Fibroblast of skin of right quadriceps (primary cell): ENCODE measurements at places on chromosomes 11 and 22.

DNA sequence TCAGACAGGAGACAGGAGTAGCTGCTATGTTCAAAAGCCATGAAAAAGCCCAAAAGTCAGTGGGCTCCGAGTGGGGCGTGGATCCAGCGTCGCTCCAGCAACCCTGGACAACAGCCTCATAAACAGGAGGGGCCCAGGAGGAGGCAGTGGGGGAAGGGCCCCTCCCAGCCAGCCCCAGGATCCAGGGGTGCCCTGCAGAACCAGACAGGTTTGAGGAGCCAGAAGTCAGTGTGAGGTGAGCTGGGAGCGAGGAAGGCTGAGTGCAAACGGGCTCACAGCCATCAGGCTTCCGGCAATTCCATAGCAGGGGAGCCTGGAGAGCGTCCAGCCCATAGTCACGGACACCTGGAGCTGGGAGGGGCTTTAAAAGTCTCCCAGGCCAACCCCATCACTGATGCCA lies 217.7 kb downstream of the MN1 start:
- DNase-seq: no peak

DNA sequence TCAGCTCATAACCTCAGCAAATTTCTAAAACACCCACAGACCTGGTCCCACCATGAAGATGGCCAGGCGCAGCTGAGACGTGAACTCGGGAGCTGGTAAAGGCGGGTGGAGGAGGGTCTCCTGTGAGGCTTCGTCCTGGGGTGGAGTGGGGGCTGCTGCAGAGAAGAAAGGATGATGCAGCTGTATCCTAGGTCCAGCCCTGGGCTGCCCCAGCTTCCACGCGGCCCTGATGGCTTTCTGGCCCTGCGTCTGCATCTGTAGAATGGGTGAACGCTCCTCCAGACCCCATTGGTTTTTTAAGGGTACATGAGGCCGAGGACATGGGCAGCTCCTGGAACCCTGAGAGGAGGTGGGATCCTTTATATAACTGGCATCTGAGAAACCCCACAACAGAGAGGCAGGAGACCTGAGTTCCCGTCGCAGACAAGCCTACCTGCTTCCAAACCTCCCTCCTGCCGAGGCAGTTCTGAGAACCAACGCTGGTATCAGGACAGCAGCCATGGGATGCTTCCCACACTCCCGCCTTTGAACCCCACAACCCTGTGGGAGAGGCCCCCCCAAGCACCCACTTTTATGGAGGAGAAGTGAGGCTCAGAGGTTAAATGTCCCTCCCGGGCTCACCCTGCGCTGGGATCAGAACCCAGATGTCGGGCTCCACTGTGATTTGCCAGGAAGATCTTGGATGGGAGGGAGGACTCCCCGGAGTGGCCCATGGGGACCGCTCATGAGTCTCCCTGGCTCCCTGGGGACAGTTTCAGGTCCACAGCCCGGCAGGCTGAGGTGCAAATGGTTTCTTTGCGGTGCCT lies 55.2 kb upstream of the FGF3 start:
- no peak for DNase-seq

GRCh38 chr11:117752721-117753237 lies 44.2 kb downstream of the DSCAML1 start:
- DNase-seq: no peak

DNA sequence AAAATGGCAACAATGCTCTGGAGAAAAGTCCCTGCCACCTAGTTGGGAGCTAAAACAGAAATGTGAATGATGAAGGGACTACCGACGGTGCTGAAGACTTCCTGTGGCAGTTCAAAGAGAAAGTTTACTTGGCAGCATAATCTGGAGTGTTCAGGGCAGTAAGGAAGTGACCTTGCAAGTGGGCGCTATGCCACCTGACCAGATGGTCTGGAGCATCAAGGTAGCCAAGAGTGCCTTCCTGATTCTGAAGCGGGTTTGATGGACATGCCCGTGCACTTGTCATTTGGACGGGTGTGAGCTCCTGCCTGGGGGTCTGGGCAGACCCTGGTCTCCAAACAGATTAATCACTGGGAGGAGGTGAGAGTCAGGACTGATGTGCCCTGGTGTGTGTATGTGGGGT lies 1.8 kb upstream of the SNX19 start:
- no peak for DNase-seq

DNA sequence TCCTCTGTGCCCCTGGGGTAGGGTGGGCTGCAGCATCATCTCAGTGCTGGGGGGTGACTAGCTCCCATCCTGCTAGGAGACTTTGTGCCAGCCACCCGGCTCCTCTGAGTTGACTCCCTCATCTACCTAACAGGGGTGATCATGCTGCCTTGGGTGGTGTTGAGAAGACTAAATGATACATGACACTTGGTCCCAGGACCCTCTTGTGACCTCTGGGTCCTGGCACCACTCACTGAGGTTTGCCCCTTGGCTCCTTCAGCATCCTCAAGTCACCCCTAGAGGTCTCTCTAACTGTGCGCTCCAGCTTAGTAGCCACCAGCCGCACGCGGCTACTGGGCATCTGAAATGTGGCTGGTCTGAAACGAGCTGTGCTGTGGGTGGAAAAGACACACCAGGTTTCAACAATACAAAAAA lies 72.1 kb downstream of the LRRC32 start:
- peak; percentile 55 for DNase-seq

DNA sequence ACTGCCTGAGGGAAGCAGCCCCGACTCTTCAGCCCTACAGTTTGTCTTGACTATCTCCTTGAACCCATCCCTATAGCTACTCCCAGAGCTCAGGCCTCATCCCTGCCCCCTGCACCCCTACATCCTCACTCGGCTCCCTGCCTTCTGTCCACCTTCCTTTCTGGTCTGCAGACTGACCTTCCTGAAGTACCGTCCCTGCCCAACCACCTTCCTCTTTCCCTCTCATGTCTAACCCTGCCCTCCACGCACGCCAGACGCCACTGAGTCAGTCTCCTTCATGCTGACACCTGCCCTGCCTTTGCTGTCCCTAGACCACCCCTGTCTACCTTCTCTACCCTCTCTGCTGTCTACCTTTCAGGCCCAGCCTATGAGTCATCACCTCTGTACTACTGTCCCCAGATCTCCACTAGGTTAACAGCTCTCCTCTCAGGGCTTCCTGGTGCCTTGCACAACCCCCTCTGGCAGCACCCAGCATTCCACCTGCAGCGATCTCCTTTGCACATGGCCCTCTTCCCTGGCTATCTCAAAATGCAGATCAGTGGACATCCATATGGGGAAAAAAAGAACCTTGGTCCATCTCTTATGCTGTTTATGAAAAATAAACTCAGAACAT lies 8.9 kb downstream of the KCTD21 start:
- no peak for DNase-seq

DNA sequence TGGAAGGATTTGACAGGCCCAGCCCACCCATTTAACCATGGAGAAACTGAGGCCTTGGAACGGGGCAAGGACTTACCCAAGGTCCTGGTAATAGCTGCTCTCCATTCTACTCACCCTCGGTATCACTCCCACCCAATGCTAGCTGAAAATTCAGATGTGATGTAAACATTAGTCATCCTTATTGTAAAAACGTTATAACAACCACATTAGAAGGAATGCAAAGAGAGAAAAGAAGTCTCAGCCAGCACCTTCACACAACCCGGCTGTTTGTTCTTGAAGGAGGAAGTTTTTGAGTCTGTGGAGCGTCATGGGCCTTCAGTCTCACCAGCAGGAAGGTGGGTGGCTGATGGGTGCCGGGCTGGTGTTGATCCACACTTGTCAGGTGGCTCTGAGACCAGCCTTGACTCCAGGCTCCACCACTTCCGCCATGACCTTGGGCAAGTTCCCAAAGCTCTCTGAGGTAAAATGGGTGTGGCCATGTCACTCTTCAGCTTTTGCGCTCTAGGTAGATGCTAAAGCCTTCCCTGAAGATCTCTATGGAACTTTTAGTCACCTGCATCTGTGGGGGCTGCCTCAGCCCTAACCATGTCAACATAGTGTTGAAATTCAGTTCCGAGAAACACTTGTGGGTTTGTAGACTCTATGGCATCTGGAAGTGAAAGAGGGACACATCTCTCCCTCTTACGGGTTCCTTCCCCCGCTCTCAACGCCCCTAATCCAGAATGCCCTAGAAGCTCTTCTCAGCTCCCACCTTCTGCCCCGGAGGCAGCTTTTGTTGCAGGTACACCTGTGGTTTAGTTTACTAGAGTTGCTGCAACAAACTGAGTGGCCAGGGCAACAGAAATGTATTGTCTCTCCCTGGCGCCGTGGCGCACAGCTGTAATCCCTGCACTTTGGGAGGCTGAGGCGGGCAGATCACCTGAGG lies 14.8 kb downstream of the CD6 start:
- DNase-seq: peak; percentile 49

DNA sequence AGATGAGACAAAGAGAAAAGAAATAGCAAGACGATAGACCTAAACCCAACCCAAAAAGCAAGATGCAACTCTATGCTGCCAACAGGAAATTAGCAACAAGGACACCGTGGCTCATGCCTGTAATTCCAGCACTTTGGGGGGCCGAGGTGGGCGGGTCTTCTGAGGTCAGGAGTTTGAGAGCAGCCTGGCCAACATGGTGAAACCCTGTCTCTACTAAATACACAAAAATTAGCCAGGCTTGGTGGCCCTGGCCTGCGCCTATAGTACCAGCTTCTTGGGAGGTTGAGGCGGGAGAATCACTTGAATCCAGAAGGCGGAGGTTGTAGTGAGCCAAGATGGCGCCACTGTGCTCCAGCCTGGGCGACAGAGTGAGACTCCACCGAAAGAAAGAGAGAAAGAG lies 24.3 kb upstream of the IL10RA start:
- DNase-seq: no peak

DNA sequence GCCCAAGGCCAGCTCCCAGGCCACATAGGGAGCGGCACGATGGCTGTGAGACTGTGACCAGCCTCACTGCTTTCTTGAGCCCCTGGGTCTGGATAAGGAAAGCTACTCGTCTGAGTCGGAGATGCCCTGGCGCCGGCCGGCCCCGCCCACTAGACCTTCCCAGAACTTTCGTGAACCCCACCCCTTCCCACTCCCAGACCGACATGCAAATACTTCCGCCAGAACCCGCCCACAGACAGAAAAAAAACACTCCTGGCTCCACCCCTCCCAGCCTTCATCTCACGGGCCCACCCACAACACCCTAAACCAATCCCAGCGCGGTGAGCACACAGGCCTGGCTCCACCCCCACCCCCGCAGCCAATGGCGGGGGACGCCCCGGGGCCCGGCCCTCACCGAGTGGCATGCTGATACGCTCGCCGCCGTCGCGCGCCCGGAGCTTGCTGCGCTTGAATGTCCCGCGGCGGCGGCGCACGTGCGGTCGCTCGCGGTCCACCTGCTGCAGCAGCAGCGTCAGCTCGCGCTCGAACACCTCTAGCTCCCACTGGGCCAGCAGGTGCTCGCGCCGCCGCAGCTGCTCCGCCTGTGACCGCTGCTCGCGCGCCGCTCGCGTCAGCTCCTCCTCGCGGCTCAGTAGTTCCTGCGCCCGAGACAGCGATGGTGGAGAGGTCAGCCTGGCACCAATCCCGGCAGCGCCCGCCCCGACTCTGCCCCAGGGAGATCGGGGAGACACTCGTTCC lies 7.0 kb downstream of the MAP3K11 start:
- peak; percentile 97 for DNase-seq

GRCh38 chr22:40387746-40388145 lies 17.4 kb downstream of the SGSM3 start:
- no peak for DNase-seq

DNA sequence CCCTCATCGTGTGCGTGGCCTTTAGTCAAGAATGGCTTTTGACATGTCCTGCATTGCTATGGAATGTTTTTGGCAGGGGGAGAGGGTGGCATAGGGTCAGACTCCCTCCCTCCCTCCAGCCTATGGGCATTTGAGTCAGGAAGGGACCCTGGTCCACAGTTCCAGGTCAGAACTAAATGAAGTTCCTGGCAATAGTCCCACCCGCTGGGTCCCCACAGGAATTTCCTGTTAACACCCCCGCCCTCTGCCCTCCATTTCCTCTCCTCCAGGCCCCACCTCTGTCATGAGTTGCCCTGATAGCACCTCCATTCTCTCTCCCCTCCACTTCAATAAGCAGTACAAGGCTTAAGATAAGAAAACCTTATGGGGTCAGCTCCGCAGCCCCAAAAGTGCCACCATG lies 40.8 kb upstream of the LMO2 start:
- DNase-seq: no peak

DNA sequence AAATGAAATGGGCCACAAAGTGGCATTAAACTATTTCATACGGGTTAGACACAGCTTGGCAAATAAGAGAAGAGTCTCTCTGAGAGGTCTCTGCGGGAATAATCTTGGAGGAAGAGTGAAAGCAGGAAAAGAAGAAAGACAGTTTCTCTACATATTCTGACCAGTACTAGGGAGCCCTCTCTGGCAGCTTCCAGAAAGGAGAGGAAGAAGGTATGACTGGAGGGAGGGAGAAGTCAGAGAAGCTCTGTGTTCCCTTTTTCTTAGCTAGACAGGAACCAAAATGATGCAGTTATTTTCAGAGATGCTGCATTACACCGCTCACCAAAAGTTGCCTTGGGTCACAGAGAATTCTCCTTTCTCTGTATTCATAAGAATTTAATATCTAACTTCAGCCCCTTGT lies 382.1 kb downstream of the KCNA4 start:
- no peak for DNase-seq

DNA sequence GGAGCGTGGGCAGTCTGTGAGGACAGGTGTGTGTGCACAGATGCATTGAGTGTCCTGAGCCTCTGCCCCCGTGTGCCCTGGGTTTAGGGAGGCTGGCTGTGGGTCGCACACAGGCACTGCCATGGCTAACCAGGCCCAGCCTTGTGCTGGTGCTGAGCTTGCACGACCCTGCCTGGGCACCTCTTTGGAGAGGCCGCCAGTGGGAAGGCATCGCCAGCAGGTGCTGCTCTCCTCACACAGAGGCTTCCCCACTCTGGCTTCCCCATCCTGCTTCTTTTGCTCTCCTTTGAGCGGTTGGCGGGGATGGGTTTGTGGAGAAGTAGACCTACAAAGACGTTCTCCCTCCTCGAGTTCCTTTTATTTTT lies 4.1 kb downstream of the WNT7B start:
- no peak for DNase-seq

DNA sequence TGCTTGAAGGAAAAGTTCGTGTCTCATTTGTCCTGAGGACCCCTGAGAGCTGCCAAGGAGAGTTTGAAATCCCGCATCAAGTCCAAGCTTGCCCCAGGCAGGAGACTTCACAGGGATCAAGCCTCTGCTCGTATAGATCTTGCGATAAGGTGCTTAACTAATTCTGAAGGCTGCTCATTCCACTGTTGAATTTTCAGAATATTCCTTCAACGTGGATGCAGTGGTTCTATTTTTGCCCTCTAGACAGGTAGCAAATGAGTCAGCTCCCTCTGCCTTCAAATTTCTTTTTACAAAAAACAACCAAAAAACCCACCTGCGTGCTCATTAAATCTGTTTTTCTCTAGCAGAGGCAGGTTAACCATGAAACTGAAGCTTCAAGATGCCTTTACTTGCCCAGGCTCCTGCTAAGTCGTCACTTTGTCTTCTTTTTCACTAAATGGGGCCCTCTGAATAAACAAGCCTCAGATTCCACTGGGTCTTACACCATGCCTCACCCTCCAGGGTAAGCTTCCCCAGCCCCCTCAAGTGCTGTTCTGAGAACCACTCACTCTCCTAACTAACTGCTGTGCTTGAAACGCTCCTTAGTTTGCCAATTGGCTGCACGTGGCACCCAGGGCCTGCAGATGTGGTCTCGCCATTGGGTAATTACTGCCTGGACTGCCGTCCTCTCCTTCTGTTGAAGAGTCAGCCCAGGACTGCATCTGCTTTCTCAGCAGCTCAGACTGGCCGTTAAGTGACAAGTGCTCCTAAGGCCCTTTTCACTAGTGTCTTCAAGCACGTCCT lies 105.0 kb downstream of the TRPC6 start:
- DNase-seq: no peak
